T-cell (primary cell): ENCODE measurements at places on chromosomes 4 and X.

DNA sequence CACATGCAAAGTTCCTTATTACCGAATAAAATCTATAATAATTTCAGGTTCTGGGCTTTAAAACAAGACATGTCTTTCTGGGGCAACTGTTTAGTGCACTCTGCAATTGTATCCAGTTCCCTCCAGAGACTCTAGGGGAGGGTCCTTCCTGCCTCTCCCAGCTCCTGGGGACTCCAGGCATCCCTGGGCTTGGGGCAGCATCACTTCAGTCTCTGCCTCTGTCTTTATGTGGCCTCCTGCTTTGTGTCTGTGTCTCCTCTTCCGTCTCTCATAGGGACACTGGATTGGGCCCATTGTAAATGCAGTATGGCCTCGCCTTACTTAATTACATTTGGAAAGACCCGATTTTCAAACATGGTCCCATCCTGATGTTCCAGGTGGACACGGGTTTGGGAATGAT is 10.9 kb upstream of the ASMTL start:
- DNase-seq, result no peak

DNA sequence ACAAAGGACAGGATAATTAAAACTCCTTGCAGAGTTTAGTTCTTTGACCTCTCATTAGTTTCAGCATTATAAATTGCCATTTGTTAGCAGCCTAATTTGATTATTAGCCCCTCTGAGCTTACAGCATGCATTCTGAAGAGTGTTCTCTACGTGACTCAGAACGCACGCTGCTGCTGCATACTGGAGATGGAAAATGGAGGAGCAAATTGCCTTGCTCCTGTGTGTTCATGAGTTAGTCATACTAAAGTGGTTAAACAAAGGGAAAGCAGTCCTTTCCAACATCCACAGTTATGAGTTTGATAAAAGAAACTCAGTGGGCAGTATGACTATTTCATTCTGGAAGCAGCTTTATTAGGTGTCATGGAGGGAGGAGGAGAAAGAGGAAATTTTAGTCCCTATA is 922.5 kb downstream of the RPA4 start:
- no peak for DNase-seq

- no peak for DNase-seq
Observed at GRCh38 chr4:3657902-3658529, 108.2 kb upstream of the ADRA2C start.

- no peak for DNase-seq
Observed at GRCh38 chr4:20938204-20938603, 237.9 kb downstream of the PACRGL start.

- DNase-seq, result no peak
Observed at GRCh38 chr4:157803845-157804521, 368.8 kb downstream of the GASK1B start.

GRCh38 chr4:19721587-19721986 is 530.1 kb upstream of the SLIT2 start:
- no peak for DNase-seq

GRCh38 chr4:40576651-40577480 is 52.8 kb downstream of the RBM47 start:
- no peak for DNase-seq

DNA sequence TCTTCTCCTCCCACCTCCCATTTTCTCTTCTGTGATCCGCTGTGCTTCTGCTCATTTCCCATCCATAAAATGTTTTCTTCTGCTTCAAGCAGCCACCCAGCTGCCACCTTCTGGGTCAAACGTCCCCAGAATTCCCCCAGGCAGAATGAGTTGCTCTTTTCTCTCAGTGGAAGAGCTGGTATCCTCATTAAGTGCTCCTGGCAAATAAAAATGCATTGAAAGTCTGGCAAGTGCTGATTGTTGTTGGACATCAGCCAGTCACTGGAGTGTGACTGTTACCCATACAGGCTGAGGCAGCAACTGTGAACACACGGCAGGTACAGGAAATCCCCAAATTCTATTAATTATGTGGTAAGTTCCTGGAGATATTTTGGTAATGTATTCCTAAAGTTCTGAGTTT is 52.6 kb downstream of the LIMCH1 start:
- no peak for DNase-seq

GRCh38 chr4:94452476-94453371 is 982 bp downstream of the PDLIM5 start:
- no peak for DNase-seq
